ACHN (cell line): ENCODE measurements at places on chromosomes 1 and 21.

DNA sequence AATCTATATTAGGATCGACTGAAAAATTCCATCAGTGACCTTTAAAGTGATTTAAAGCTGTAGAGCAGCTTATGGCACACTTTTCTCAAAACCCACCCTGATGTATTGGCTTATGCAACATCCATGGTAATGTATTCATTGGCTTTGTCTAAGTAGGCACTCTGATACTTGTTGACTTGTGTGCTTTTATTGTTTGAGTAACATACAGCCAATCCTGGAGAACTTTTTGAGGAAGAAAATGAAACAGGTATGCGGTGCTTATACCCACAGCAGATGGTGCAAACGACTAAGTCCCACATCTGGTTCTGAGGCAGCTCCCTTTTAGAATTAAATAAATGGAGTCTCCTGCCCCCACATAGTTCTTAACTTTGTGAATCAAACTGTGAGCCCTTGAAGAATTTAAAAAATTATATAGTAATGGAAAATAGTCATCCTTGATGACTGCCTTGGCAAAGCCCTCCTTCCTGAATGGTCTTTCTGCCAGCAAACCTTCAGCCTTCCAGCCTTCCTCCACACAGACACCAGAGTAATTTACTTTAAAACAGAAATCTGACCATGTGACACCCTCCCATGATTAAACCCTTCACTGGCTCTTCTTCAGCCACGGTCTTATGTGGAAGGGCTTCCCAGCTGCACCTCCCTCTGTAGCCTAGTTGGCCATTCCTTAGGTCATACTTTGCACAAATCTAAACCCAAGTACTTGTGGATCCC lies 116.0 kb downstream of the BCAR3 start:
- DNase-seq = no peak

- peak; percentile 2 for DNase-seq
Measured at GRCh38 chr21:17688912-17689874, 76.5 kb upstream of the BTG3 start.

GRCh38 chr1:222229672-222230312 lies 318.1 kb downstream of the HHIPL2 start:
- DNase-seq = no peak

DNA sequence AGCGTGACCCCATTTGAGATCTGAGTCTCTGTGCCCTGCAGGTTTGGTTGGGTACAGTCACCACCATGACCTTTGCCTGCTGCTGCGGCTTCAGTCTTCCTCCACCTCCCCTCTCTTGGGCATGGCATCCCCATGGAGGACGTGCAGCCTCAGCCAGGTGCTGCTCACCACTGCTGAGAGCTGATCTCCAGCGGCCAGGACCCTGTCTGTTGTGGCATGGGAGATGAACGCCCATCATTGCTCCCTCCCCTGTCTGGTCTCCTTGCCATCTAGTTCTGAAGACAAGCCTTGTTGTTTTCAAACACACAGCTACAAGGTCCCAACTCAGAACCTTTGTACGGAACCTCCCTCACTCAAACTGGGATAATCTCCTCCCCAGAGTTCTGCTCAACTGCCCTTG lies 19.2 kb upstream of the PKP1 start:
- no peak for DNase-seq

GRCh38 chr1:1157426-1157913 lies 16.2 kb upstream of the TTLL10 start:
- peak; percentile 91 for DNase-seq

DNA sequence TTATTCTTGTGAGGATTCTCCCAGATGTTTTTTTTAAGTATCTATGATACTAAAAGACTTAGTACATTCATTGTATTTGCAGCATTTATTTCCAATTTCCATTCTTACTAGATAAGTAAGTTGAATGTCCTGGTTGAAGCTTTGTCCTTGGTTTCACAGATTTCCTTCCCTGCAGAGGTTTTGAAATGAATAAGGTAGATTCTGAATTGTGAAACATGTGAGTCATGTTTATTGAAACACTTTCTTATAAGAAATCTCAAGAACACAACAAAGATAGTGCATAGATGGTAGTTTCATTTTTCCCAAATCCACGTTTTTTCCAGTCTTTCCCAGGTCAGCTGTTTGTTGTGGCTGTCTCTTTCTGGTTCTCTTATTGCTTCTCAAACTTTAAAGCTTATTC lies 24.8 kb downstream of the GABPA start:
- DNase-seq = no peak

DNA sequence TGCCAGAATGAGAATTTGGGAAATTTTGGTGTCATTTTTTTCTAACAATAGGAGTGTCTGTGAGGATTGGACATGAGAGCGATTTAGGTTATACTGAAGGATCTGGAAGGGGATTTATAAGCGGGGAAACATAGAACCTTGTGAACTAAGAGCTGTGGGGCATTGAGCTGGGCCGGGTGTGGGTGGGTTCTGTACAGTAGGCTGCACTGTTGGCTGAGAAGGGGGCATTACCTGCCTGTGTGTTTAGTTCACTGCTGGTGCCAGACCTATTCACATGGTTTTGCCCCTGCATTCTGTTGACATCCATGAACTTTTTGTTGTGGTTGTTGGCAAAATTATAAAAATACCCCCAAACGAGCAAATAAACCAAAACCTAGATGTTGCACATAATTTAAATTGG lies 8.8 kb downstream of the PBX1 start:
- no peak for DNase-seq

- DNase-seq = no peak
Measured at GRCh38 chr1:157628773-157629172, 30.9 kb upstream of the FCRL4 start.

- DNase-seq = no peak
Measured at GRCh38 chr21:14358775-14359174, 24.2 kb downstream of the HSPA13 start.

DNA sequence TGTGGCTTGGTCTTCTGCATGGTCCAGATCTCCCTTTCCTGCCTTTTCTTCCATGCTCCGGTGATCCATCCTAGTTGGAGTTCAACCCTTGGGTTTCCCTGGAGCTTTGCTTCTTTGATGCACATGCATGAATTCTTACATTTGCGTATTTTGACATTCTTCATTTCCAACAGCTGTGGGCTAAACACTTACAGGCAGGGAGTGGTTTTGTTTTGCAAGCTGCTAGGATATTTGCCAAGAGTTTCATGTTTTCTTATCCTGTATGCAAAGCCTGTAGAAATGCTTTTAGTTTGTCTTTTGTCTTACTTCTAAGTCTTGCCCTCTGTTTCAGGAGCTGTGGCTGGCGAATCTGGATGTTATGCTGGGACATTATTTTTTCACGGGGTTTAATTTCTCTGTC lies 90.3 kb upstream of the PAXBP1 start:
- DNase-seq = no peak

GRCh38 chr1:8239306-8240023 lies 78.4 kb upstream of the SLC45A1 start:
- no peak for DNase-seq

DNA sequence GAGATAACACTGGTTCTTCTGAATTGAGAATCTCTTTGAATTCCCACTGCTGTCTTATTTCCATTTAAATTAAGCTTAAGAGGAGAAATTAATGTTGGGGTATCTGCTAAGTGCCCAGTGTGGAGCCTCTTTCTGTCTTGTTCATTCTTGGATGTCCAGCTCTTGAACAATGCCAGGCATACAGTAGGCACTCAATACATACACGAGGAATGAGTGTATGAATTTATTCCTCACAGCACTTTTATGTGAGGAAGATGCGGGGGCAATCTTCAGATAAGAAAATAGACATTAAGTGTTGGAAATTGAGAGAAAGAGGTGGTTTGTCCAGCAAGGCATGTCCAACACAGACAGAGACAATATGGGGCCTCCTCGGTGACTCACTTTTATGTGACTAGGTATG lies 11.8 kb upstream of the ATF3 start:
- DNase-seq = no peak

DNA sequence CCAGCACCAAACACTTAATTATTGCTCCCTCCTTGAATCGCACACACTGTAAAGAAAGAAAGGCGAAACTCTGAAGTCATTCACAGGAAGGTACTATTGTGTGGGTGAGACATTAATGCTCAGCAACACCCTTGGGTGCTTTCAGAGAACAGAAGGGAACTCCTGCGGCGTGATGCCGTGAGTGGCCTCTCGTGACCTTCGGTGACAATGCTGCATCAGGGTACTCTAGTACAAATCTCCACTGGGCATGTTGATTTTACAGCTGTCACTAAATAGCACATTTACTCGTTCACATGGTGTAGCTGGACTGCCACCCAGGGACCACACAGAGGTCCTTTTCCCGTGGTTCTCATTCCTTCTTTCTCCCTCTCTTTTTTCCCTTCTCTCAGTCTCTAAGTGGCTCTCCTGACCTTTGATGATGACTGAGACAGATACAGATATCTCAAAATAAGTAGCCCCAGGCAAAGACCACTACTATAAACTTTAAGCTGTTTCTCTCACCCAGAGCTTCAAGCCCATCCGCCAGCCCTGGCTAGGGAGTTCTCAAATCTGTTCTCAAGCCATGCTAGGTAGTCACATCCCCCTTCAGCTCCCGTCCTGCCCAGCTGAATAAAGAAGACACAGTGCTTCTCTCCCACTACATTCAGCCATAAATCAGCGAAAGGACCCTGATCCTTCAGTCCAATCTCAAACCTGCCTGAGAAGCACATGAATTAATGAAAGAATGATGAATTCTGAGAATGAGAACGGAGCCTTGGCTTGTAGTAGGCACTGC lies 223.4 kb upstream of the FMN2 start:
- no peak for DNase-seq

DNA sequence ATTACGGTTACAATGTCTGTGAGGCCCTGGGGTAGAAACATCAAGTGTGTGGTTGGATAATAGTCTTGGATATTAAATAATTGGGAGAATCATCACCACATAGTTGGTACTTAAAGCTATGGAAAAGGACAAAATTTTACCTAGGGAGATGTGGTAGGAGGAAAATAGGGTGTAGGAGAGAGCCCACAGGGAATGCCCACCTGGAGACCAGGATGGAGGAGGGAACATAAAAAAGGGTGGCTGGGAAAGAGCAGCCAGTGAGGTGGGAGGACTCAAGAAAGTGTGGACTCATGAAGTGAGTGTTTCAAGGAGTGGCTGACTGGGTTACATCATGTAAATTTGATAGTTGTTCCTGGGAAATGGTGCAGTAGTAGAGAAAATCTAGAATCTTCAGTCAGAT lies 3.0 kb upstream of the SOX13 start:
- DNase-seq = no peak

GRCh38 chr1:189866606-189867005 lies 611.1 kb downstream of the BRINP3 start:
- no peak for DNase-seq

- DNase-seq = no peak
Measured at GRCh38 chr1:45477646-45478045, 13.3 kb downstream of the TESK2 start.

DNA sequence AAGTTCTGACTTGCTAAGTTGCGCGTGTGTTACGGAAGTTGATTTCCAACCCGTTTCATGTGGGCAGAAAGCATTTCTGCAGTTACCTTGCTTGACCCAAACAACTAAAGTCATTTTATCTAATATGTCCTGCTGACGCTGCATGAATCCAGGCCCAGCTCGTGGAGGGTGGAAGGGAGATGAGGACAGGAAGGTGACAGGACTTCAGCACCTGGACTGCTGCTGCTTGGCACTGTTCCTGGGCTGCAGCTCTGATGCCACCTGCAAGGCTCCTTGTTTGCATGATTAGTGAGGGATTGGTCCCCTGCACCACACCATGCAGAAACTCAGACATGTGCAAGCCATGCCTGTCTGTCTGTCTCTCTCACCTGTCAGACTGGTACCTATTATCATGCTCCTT lies 198.4 kb downstream of the PRDM2 start:
- DNase-seq = no peak

GRCh38 chr1:42000766-42001165 lies 82.0 kb upstream of the HIVEP3 start:
- DNase-seq = no peak

- DNase-seq = no peak
Measured at GRCh38 chr1:172600615-172601014, 58.3 kb upstream of the FASLG start.

DNA sequence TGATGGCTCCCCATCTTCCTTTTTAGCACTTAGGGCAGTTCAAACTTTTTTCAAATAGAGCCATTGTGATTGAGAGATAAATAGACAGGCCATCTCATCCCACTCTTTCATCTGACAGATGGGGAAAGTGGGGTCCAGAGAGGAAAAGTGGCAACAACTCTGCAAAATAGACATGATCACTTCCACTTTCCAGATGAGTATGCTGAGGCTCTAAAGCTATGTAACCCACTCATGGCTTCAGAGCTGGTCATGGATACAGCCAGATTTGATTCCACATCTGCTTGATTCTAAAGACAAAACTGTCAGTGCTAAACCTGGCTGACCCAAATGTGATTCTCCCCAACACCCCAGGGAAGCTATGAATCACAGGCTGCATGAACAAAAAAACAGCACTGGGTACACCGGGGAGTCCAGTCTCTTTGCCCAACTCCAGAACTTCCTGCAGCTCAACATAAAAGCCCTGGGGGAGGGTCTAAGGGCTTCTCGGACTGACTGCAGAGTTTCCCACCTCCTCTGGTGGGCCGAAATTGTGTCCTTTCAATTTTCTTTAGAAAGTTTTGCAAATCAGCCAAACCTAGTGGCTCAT lies 59.3 kb downstream of the PLPP3 start:
- DNase-seq = no peak
